ENCODE measurements at places on chromosomes 5 and 9.

DNA sequence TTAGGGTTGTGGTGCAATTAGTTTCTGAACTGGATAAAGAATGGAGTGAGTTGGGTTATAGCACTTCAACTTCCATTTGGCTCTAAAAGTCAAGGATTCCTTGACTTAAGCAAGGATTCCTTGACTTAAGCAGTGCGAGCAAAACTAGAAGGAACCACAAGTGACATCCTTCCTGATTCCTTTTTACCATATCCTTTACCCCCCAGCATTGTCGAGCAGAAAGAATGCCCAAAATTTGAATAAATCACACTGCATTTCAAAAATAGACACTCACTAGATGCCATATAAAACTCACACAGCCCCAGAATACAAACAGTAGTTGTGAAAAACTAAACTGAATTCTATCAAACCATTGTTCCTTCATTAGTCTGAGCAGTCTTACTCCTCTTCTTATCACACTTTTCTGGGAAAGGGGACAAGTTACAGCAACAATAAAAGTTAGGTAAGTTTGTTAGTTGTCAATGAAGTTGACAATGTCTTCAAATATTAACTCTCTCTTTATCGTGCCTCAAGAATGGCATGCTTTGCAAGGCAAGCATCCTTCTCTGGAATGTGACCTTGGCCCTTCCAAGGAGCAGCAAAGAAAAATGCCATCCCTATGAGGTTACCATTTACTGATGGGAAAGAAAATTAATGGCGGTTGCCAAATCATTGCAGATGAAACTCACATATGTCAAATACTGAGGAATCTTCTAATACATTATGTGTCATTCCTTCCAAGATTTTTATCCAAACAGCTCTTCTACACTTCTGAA, 273.3 kb upstream of the ANKRD55 start:
- DNase-seq: no peak

DNA sequence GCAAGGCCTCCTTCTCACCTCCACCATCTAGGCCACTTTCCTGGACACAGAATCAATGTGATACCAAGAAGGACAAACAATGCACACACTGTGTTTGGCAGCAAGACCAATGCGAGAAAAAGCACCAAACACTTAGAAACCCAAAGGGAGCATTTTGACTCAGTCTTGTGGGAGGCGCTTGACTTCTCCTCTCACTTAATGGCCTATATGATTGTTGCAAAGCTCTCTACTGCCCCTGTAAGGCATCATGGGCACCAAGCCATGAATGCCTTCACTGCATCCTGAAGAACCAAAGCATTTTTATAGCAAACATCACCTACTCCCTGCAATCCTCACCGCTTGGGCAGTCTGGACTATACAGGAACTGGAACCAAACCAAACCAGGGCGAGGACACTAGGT, 57.5 kb downstream of the CDH6 start:
- no peak for DNase-seq

DNA sequence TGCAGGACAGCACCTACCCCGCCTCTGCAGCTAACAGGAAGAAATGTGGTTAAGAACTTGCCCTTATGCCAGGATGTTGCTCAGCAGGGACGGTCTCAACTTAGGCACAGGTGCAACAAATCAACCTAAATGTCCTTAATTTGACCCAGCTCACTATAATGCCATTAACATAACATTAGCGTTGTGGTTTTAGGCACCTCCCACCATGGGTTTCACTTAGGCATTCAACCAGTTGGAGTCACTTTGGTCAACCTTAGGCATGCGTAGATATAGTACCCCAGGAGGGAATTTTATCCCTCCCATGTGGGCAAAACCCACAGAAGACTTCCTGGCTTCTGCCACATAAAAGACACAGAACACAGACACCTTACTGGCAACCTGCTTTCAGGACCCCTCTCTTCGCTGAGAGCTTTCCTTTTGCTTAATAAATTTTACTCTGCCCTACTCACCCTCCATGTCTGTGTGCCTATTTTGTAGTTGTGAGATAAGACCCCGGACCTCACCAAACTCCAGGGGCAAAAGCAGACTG, 8.7 kb upstream of the ERAP1 start:
- DNase-seq: no peak

GRCh38 chr9:88237479-88237961, 99.2 kb upstream of the SPATA31C2 start:
- no peak for DNase-seq

Measured in head of caudate nucleus (tissue), 42 donors.